ENCODE measurements at places on chromosomes 11 and 22.

DNA sequence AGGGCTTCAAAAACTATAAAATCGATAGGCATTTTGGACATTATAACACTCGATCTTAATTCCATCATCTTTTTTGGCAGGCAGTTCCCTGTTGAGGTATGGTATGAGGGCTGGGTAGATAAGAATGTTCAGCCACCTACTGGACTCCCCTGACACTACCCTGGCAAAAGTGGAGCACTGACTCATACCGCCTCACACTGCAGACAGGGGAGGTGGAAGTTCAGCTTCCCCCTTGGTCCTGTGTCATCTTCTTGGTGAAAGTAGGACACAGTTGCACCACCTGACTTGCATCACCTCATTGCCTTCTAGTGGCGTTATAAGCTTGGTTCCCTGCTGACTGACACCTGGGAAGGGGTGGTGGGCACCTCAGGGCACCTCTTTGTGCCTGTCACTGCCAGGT is 30.4 kb downstream of the PAAF1 start:
- DNase-seq: peak; percentile 1

GRCh38 chr22:29224121-29224858 is 18.6 kb downstream of the EMID1 start:
- DNase-seq: no peak

DNA sequence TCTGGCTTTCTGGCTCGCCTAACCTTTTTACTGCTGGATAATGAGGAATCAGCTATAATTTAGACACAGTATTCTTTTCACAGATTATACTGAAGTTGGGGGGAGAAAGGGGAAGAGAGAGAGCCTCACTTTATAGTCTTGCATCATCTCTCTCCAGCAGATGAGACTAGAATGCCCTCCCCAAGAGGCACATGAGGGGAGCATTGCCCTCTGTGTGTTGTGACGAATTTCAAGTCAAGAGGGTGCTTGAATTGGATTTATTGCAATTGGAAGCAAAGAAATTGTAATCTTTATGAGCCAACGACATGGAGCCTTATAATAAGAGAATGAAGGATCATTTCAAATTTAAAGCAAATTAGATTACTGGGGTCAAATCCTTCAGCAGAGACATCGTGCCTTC is 17.6 kb upstream of the CADM1 start:
- DNase-seq: no peak

DNA sequence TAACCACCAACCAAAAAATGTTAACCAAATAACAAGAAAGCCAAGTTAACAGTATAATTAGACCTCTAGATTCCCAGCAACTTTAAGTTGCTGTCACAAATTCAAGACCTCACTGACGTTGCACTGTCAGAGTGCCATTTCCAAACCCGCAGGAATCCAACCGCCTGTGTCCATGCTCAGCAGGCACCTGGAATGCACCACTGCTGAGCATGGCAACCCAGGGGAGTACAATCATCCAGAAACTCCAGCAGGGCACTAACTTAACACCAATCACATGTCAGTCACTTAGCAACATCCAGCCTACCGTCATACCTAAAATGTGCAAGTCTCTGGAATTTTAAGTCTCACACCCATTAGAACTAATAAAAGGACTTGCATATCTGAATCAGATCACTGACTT is 48.8 kb downstream of the SMCO4 start:
- no peak for DNase-seq

GRCh38 chr11:121595717-121596161 is 143.0 kb upstream of the SORL1-AS1 start:
- no peak for DNase-seq

DNA sequence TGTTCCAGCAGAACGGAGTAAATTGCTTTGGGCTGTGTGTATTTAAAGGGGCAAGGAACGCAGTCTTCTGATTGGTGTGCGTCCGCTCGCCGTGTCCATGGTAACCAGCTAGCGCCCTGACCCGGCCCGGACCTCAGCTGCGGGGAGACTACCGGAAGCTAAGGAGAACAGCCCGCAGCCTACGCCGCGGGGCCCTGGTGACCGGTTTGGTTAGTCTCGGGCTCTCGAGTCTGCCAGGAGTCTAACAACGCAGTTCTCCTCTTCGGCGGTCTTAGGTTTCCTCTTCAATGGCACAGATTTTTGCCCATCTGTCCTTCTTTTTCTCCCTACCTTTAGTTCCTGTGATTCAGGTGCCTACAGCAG is 3.5 kb upstream of the OR56A3 start:
- DNase-seq: no peak

GRCh38 chr11:124982043-124982442 is 28.0 kb downstream of the CCDC15 start:
- no peak for DNase-seq

DNA sequence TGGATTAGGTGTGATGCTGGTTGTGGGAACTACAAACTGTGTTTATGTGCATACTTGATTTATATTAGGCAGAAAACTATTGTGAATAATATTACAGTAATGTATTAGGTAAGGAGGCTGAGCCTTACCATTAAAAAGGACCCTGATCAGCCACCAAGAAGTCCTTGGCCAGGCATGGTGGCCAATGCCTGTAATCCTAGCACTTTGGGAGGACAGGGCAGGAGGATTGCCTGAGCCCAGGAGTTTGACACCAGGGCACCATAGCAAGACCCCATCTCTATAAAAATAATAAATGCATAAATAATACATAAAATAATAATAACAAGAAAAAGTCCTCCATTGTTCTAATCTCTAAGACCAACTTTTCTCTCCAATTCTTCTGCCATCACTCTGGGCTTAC is 3.2 kb upstream of the ZBED5 start:
- DNase-seq: no peak

DNA sequence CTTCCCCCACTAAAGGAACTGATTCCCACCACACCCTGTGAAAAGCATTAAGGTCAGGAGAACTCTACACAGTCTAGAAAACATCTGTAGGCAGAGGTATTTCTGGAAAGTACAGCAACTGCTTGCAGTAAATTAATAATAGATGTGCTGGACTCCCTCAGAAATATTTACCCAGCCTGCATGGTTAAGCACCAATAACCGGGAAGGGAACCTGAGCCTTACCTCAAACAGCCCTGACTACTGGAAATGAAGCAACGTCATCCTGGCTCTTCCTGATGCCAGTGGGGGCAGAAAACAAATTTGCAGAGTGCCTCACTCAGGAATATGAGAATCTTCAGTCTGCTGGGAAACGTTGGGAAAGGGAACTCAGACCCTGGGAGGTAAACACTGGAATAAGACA is 318.1 kb downstream of the TENM4 start:
- no peak for DNase-seq

- DNase-seq: no peak
Observed at GRCh38 chr11:133175103-133175502, 357.2 kb downstream of the OPCML start.

DNA sequence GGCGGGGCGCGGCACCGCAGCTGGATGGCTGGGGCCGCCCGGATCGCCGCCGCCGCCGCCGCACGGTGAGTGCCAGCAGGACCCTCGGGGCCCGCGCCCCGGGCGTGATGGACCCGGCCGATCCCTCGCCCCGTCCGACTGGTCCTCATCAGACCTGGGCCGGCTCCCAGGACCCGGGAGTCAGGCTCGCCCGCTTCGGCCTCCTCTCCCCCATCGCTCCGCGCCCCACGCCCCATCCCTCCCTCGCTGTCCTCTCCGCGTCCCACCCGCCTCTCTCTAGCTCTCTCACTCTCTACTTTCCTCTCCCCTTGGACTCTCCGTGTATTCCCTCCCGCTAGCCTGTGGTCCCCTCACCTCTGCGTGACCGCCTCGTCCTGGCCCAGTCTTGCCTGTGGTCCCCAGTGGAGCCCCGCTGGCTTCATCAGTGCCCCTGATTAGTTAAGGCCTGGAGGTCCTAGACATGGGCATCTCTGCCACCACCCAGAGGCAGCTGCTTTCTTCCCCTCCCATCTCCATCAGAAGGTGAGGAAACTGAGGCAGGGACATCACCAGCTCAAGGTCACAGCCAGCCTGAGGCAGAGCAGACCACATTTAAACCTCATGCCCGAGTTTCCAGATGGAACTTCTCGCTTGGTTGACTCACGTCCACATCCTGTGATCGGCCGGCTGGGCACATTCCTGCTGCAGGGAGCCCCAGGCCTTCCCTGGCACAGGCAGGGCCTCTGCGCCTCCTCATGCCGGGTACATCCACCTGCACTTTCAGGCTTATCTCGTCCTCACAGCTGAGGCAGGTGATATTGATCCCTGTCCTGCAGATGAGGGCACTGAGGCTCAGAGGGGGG is 429 bp downstream of the SLC39A13 start:
- no peak for DNase-seq

DNA sequence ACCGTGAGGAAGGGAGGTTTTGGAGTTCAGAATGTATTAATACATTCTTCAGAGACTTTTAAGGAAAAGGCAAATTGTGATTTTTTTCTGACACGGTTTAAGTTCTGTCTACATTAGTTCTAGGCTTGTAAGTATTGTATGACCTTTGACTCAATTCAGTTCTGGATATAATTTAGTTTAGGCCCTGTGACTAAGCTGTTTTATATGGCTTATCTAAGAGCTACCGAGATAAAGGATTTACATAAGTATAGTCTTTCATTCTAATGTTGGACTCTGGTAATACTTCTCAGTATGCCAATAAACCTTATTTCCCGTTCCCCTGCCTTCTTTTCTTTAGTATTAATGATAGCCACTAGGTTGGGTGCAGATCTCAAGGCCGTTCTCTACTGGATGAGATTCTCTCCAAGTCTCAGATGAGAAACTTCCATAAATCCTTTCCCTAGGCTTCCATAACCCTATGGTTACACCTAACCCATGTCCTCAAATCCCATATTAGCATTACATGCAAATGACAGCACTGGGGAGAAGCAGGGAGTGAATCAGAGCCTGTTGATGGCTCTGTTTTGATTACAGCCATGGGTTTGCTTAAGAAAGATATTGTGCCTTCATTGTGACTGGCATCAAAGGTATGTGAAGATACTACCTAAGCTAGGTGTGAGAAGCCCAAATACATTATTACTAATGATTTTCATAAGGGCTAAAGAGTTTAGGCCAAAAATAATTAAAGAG is 38.7 kb downstream of the BARX2 start:
- no peak for DNase-seq

- no peak for DNase-seq
Observed at GRCh38 chr11:116792869-116793771, 1.4 kb upstream of the APOA5 start.

DNA sequence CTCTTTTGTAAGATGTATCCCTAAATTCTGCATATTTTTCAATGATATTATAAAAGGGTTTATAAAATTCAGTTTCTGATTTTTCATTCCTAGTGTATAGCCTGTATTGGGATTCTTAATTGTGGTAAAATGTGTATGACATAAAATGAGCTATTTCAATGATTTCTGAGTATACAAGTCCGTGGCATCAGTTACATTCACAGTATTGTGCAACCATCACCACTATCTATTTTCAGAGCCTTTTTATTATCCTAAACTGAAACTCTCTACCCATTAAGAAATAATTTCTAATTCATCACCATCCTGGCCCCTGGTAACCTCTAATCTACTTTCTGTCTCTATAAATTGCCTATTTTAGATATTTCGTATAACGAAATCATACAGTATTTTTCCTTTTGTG is 39.8 kb downstream of the EIF3F start:
- DNase-seq: no peak

DNA sequence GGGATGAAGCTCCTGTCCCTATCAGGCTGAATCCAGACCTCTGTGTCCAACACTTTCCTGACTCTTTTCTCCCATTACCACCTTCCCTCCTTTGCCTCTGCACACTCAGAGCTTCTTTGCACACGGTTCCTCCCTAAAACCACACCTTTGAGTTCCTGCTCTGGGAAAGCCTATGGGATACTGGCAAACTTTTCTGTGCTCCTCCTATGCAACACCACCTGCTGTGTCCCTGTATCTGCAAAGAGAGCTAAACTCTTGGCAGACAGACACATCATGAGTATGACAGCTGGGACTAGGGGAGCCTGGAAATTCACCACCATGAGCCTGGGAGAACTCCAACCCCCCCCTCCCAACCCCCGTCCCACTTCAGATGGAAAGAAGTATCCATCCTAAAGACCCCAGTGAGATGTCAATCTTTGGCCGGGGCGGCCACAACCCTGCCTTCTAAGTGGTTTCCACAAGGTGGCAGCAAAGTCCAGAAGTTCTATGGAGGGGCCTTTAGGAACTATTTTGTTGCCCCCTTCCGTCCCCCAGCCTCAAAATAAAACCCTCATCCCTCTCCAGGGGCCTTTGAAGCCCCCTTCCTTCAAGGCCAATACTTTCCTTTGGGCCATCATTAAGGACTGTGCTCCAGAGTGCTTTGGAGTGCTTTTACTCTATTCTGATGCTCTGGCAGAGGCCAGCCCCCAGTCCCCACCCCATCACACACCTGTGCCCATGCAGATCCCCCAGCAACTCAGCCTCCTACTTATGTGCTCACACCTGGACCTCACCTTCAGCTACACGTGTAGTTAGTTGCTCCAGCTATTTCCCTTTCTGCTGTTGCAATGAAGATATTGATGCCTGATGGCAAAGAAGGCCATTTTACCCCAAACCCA is 19.4 kb downstream of the HTR3A start:
- peak; percentile 11 for DNase-seq

DNA sequence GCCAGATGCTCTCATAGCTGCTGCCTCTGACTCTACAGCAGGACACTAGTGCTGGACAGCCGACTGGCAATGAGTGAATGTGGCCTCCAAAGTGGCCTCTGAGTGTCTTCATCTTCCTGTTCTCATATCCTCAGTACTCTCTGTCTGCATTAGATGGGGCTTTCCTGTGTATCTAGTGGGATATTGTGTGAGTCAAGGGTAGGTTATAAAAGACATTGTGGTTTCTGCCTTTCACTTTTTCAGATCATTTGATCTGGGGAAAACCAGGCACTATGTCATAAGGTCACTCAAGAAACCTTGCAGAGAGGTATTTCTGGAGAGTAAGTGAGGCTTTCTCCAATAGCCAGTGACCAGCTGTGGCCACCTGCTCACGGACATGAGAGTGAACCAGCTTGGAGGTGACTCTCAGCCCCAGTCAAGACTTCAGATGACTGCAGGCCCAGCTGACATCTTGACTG is 333.6 kb upstream of the NCAM1 start:
- no peak for DNase-seq

- DNase-seq: no peak
Observed at GRCh38 chr22:49892226-49892899, 25.9 kb downstream of the ALG12 start.

GRCh38 chr11:71580057-71581003 is 2.3 kb downstream of the KRTAP5-11 start:
- peak; percentile 27 for DNase-seq

- DNase-seq: no peak
Observed at GRCh38 chr22:49264696-49265095, 563.0 kb downstream of the BRD1 start.

GRCh38 chr22:38872172-38872830 is at the start of gene CBX6:
Gene CBX6 (minus strand): TSS chr22:38872216. CDS start chr22:38872190, 26 bp downstream.
- peak; percentile 96 for DNase-seq

- DNase-seq: no peak
Observed at GRCh38 chr11:108698844-108699642, 34.2 kb downstream of the DDX10 start.
